ENCODE measurements at places on chromosomes 12 and 14.
A peak's percentile ranks its signal among the peaks of the same experiment; 100 is the strongest.

DNA sequence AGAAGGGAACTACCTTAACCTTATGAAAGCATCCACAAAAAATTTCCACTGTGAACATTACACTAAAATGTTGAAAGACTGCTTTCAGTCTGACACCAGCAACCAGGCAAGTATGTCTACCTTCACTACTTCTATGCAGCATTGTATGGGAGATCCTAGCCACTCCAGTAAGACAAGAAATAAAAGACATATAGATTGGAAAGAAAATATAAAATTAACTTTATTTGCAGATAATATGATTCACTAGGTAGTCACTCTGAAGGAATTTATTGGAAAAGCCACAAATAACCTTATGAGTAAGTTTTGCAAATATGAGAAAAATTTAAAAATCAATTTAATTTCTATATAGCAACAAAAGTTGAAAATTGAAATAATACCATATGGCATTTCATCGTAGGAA lies 172.0 kb downstream of the RERGL start:
- DNase-seq, result no peak

DNA sequence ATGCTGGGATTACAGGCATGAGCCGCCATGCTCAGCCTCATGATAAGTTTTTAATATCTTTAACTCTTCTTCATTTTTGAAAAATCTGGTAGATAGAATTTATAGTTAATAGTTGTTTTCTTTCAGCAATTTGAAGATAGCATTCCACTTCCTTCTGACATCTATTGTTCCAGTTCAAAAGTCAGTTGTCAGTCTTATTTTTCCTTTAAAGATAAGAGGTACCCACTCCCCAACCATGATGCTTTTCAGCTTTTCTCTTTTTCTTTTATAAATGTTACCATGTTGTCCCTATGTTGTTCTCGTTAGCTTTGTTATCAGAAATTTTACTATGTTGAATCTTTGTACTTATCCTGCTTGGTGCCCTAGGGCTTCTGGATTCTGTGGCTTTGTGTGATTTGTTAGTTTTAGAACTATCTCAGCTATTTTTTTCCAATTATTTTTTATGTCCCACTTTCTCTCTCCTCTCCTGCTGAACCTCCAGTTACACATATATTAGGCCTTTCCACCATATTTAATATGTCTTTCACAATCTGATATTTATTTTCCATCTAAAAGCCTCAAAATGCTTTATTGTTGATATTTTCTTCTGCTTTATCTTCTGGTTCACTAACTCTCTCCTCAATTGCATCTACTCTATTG lies 181.6 kb upstream of the FOXN3 start:
- DNase-seq, result no peak

- DNase-seq, result no peak
These were observed 33.6 kb upstream of the PLEKHA5 start for GRCh38 chr12:19095756-19096480.

GRCh38 chr12:63802012-63802608 lies 22.4 kb downstream of the RXYLT1 start:
- DNase-seq, result peak; percentile 53

- no peak for DNase-seq
These were observed 11.4 kb downstream of the PLEKHG6 start for GRCh38 chr12:6321905-6322304.

DNA sequence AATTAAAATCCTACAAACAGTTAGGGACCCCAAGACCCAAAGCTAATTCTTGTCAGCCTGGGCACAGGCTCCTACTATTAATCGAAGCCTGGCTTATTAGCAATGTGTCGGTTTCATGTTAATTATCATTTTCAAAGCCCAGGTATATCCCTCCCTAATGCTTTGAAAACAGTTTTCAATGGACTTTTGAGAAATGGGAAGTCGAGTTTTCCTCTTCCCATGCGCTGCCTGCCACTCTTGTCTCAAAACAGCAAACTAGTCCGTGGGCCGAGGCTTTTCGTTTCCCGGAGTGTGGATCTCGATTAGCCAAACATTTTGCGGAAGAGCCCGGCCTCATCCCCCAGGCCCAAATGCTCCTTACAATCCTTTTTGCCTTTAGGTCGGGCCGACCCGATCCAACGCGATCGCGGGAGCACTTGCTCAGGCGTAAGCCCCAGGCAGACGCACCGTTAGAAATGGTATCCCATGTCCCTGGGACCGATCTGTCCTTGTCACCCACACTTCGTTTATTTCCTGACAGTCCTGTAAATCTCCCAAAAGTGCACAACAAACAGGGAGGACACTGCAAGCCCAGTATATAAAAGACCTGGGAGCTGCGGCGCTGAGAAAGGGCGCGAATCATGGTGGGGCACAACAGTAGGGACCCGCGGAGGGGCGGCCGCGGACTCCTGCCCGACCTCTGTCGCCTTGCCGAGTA lies 1.5 kb downstream of the SIX6 start:
- DNase-seq, result no peak

DNA sequence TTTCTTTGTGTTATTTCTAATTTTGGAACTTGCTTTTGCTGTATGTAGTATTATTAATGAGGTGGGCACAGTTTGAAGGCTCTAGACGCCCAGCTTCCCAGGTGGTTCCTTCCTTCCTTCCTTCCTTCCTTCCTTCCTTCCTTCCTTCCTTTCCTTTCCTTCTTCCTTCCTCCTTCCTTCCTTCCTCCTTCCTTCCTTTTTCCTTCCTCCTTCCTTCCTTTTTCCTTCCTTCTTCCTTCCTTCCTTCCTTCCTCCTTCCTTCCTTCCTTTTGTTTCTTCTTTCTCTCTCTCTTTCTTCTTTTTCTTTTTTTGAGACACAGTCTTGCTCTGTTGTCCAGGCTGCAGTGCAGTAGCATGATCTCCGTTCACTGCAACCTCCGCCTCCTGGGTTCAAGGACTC lies 906.7 kb downstream of the AACS start:
- no peak for DNase-seq

DNA sequence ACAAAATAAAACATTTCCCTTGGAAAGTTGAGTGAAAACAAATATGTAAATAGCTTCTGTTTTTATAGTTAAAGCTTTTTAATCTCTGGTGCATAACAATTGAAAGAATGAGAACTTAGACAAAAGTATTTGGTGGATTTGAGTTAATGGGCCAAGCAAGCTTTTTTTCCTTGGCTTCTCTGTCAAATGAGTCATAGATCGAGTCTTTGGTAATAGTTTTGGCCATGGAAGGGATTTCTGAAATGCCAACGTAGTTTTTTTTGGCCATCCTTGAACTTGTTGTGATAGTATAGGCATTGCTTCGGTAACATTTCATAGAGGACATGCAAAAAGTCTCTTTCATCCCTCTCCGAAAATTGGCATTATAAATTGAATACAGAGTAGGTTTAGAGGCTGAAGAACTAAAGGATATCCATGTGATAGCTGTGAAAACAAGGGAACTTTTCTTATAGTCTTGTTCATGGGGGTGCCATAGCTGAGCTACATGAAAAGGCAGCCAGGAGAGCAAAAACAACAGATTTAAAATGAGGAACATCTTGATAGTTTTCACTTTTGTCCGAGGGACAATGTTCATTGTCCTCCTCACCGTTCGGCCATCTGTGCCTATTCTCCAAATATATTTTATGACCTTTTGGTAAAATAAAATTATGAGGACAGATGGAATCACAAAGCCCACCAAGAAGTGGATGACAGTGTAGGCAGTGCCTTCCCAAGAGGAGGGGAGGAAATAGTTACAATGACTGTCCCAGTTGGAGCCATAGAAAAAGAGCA lies 34.7 kb downstream of the GPR19 start:
- no peak for DNase-seq

DNA sequence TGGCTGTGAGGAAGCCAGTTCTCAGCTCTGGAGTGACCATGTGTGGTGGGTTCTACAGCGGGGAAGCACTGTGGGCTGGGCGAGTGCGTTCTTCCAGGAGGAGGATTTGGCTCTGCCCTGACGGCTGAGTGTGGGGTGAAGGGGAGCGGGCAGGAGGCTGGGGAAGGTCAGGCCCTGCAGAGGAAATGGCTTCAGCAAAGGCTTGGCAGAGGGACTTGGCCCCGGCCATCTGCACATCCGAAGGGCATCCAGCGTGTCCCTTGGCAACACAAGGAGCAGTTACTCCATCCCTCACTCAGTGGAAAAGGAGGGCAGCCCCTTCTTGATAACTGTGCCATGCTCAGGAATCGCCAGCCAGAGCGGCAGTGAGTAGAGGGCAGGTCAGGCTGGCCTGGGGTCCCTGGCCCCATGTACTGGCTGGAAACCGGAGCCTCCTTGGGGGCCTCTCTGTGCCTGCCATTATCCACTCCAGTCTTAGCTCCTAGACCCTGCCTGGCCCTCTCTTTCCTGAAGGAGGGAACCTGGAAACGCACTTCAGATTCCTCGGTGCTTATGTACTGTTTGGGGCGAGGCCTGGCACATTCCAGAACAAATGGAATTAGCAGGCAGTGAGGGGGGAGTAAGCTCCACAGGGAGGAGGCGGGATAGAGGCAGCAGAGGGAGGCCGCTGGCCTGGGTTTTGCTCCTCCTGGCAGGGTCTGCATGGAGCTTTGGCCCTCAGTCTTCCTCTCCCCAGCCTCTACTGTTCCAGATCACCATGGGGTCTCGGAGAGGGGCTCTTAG lies 133.6 kb upstream of the NCOR2 start:
- no peak for DNase-seq

GRCh38 chr12:76220980-76221379 lies 127.2 kb downstream of the BBS10 start:
- no peak for DNase-seq

DNA sequence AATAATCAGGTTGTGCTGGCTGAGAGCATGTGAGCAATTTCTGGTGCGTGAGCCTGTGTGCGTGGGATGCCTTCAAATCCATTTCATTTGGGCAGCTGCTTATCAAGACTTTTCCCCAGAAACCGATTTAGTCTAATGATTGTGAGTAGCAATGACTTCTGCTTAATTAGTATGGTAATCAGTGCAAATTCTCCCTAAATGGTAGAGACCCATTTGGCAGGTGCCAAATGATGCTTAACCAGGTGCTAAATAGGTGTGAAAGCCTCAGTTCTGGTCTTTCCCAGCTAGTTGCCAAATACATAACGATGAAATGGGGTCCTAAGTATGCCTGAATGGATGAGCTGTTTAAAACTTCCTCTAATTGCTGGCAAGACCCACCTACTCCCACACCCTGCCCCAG lies 248.4 kb upstream of the CCDC196 start:
- no peak for DNase-seq
